CD4-positive, alpha-beta T cell treated with Interleukin-15 for 1 hour (primary cell): ENCODE measurements at places on chromosomes 12 and 14.

DNA sequence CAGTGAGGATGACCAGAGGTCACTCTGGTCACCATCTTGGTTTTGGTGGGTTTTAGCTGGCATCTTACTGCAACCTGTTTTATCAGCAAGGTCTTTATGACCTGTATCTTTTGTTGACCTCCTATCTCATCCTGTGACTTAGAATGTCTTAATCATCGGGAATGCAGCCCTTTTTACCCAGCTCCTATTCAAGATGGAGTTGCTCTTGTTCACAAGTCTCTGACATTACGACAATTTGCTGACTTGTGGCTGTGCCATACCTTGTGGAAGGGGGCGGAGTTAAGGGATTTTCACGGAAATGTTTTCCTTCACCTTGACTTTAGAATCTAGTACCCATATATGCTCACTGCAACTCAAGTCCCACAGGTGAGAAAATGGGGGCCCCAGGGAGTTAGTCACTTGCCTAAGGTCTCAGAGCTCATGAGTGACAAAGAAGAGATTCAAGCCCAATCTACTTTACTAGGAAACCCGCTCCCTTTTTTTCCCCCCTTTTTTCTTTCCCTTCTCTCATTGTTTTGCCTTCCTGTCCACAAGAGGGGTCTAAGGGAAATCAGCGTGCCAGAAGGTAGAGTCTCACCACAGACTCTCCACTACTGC is 2.7 kb upstream of the MAP1LC3B2 start:
- no peak for DNase-seq

DNA sequence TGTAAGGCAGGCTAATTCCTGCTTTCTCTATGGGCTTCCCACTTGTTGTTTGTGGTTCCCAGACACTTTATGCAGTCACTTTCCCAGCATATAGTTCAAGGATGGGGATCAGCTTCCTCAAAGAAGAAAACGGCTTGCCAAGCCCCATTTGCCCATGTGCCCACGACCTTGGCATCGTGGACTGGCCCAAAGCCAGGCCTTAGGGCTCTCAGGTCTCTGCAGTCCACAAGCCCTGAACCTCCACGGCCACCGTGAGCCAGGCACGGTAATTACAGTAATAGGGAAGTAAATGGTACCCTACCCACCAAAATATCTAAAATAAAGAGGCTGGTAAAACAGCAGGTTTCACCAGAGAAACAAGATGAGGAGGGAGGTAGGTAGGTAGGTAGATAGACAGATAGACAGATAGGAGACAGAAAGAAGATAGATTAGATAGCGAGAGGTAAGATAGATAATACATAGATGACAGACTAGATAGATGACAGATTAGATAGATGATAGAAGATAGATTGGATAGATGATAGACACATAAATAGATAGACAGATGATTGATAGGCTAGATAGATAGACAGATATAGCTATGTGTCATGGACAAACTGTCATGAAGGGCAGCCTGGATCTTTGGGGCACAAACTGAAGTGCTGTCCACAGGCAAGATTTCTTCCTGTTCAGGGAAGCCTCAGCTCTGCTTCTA is 163.1 kb downstream of the SLC15A4 start:
- no peak for DNase-seq

GRCh38 chr12:126507231-126507630 is 1442.0 kb downstream of the AACS start:
- DNase-seq = no peak

DNA sequence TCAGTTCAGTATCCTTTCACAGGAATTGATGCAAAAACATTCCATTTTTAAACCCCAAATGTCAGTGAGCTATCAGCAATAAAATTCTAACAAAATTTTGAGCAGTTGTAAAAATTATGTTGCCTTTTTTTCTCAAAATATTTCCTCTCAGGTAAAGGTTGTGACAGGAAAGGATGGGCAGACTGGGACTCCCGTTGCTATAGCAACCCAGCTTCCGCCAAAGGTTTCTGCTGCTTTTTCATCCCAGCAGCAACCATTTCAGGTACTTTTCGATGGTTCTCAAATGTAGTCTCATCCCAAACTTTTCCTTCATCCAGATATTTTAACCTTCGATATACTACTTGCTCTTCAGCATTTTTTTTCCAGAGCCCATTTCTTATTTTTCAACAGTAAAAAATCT is 13.6 kb downstream of the EP400 start:
- DNase-seq = no peak

GRCh38 chr12:114823724-114824123 is 139.7 kb upstream of the TBX3 start:
- DNase-seq = no peak

DNA sequence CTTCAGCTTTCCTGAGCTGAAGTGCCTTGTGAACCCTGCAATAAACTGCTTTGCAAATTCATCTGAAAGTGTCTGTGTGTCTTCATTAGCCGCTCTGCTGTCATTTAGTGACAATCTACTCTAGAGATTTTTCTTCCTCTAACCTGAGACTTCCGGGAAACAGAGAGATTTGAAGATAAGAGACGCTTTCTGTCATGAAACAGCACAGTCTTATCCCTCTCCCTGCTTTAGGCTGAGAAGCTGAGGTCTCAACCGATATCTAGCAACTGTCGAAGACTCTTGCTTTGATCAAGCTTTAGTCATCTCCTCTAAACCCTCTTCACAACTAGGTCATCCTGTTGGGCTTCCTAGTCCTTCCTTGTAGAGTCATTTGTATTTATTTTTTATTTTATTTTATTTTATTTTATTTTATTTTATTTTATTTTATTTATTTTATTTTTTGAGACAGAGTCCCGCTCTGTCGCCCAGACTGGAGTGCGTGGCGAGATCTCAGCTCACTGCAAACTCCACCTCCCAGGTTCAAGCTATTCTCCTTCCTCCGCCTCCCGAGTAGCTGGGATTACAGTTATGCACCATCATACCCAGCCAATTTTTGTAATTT is 1.2 kb downstream of the RNASE2 start:
- no peak for DNase-seq

- DNase-seq = no peak
These were observed 64.2 kb upstream of the SLC38A2 start for GRCh38 chr12:46436747-46437146.

GRCh38 chr12:113131556-113131955 is 4.0 kb downstream of the RASAL1 start:
- no peak for DNase-seq

DNA sequence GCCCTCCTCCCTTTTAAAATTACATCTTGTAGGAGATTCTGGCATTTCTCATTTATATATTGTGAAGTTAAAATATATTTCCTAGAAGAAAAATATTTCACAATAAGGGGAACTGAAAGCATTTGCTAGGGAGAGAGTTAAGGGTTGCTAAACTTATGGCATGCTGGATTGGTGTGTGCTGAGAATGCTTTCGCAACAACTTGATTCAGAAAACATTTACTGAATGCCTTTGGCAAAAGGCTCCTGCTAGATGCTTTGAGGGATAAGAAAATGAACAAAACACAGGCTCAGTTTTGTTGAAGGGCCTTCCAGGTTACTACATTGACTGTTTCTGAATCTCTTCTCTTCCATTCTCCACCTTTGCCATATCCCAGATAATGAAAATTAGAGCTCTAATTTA is 67.5 kb downstream of the DIP2B start:
- DNase-seq = no peak

DNA sequence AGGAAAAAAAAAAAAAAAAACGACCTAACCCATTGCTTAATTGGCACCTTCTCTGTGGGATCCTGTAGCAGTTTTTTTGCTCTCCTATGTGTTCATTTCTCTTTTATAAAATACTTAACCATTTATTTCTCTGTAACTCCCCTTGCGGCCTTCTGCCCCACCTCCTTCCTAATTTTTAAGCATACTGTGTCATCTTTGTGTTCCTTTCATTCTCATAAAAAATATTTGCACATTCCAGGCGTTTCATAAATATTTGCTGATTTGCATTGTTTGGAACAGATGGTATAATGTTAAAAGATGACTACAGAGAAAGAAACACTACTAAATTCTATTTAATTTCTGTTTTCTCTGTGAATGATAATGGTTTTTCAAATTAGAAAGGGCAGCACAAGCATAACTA is 77.9 kb downstream of the NPAS3 start:
- no peak for DNase-seq

DNA sequence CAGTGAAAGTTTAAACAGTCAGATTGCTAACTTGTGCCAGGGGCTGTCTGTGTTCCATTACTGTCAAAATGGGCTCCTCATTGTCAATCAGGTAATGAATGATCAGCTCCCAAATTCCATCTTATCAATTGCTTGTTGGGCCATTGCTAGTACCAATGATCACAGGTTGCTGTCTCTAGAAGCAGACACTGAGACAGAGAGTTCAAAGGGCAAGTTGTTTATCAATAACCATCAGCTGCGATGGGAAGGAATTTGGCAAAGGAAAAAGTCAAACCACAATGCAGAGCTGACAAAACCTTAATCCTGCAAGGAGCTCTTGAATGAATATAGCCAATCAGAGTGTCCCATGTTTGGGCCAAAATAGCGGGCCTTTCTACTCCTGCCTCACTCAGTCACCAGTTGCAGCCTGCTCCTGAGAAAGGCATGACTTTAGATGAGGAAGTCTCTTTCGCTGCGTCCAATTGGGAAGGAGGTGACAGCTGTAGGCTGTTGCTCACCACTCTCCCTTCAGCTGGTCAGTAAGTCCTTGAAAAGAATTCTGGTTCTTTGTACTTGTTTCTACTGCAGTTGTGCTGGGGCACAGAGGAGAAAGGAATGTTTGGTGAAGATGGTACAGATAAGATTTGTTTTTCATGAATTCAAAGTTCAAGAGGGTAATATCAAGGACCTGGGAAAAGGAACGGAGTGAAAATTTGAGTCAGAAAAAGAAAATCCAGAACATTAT is 179.2 kb upstream of the PDE3A start:
- DNase-seq = no peak

GRCh38 chr12:49954863-49955830 is 4.6 kb downstream of the AQP2 start:
- no peak for DNase-seq

GRCh38 chr12:123787466-123787865 is 25.4 kb downstream of the DNAH10 start:
- no peak for DNase-seq
